Activated CD8-positive, alpha-beta T cell treated with anti-CD3 and anti-CD28 coated beads, Interleukin-2, amount 10 ng/mL, durations not matched to agents 7 days and 5 days (primary cell): ENCODE measurements at places on chromosomes 6 and 20.

GRCh38 chr20:33015114-33015484 lies 7.6 kb downstream of the BPIFB2 start:
- H3K4me1 ChIP-seq, result no peaks in the 10 kb centered on the region
- no peak overlapping the region for H3K27ac ChIP-seq
- DNase-seq, result no peak

DNA sequence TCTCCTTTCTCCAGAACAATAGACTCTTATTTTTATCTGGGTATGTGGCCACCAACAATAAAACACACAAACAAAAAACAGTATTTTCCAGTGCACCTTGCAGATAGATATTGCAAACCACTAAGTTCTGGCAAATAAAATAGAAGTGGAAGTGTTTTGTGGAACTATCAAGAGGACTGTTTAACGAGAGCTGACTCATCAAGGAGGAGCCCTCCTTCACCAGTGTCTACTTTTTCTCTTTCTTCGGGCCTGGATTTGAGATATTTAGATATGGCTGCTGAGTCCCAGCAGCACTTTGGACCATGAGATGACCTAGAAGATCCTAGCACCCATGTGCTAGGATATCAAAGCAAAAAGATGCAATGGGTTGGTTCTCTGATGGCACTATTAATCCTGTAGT lies 154.7 kb downstream of the AIG1 start:
- H3K27ac ChIP-seq, result no peak overlapping the region
- H3K27me3 ChIP-seq, result no peaks in the 10 kb centered on the region
- no peak for DNase-seq
- peaks cover 3% of the 10 kb centered on the region for H3K4me1 ChIP-seq
- no peak overlapping the region for H3K4me3 ChIP-seq

DNA sequence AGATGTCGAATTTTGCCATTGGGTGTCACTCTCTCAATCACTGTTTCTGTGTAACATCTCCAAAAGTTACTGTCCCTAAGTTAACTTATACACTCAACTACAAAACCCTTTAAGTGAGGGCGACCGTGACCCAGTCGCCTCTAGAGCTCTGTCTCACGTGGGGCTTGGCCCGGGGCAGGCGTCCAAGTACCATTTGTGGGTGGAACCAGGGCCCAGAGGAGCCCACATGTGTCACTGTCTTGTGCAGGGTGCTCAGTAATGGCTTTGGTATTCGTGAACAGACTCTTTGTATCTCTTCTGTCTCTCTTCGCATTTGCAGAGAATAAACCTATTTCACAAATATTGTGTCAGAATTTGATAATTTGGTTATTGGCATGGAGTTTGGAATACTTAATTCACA lies 109.9 kb upstream of the THBS2 start:
- no peaks in the 10 kb centered on the region for H3K27me3 ChIP-seq
- H3K36me3 ChIP-seq, result no peaks in the 10 kb centered on the region
- H3K27ac ChIP-seq, result no peak overlapping the region
- H3K4me1 ChIP-seq, result no peaks in the 10 kb centered on the region
- no peak for DNase-seq

DNA sequence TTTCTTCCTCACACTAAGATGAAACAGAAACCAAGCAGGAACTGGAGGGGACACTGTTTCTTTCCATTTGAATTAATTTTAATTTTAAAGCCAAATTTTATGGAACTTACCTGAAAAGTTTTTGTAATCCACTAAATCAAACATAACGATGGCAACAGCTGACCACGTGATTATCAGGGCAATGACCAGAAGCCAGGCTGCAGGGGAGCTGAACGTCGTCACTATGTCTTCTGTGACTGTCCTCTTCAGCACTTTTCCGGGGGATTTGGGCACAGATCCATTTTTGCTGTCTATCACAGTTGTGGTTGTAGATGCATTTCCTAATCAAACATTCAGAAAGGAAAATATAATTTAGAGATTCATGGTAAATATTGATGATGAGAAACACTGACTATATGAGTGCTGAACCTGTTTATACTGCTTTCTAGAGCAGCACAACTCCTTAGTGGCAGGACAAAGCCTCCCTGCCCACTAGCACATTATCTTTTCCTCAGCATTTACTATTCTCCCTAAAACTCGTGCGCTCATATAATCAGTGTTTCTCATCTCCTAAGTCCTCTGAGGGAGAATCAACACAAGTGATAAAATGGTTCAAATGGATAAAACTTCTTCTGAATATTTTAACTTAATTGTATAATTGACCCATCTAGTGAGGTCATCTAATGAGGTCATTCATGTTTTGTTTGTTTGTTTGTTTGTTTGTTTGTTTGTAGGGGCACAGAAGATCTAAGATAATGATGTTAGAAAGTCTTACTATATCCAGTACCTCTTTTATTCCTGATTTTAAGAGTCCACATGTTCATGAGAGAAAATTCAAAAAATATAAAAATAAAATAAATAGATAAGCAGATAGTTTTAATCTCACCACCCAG lies 65.7 kb downstream of the TRDN start:
- no peak for DNase-seq
- H3K4me3 ChIP-seq, result no peak overlapping the region
- H3K4me1 ChIP-seq, result no peaks in the 10 kb centered on the region
- H3K36me3 ChIP-seq, result no peaks in the 10 kb centered on the region
- H3K27me3 ChIP-seq, result no peaks in the 10 kb centered on the region

DNA sequence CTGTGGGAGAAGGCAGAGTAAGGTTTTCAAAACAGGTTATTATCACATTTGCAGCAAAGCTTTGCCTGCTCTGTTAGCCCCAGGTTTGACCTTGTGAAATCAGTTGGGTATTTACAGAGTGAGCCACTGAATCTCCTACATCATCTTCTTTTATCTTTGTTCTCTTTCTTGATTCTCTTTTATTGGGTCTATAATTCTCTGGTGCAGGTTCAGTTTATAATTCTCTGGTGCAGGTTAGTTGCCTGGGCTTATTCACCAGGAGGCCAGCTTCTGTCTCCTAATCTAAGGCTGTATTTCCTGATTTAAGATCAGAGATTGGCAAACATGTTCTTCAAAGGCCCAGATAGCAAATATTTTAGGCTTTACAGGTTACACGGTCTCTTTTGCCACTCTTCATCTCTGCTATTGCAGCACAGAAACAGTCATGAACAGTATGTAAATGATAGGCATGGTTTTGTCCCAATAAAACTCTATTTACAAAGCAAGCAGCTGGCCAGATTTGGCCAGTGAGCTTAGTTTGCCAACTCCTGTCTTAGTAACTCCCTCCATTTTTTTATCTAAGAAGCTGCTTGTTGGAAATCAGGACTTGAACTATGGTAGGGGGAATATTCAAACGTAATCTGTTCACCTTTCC lies 205.0 kb upstream of the RIMS1 start:
- DNase-seq, result no peak
- no peak overlapping the region for H3K27ac ChIP-seq
- no peaks in the 10 kb centered on the region for H3K36me3 ChIP-seq
- H3K27me3 ChIP-seq, result no peaks in the 10 kb centered on the region
- no peaks in the 10 kb centered on the region for H3K4me1 ChIP-seq

DNA sequence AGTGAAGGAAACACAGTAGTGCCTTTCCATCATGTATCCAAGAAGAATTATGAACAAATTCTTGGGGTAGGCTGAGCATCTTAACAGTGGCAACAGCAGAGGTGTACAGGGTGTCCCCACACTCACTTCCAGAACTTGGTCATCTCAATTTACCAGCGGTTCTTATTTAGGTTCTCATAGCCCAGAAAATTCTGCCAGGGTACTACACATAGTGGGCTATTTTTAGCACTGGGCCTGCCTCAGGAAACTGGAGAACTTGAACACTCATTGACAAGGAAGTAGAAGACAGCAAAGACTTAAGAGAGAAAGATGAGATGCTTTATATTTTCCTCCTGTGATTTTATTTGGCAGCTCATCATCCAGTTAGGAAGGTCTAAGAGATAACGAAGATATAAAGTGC lies 71.8 kb upstream of the PHIP start:
- no peak for DNase-seq
- H3K36me3 ChIP-seq, result no peaks in the 10 kb centered on the region
- H3K4me3 ChIP-seq, result no peak overlapping the region
- no peaks in the 10 kb centered on the region for H3K4me1 ChIP-seq

GRCh38 chr6:46894433-46894832 lies 27.3 kb downstream of the ADGRF5 start:
- DNase-seq, result no peak
- no peaks in the 10 kb centered on the region for H3K36me3 ChIP-seq
- no peak overlapping the region for H3K27ac ChIP-seq
- no peak overlapping the region for H3K4me3 ChIP-seq
- no peaks in the 10 kb centered on the region for H3K4me1 ChIP-seq

GRCh38 chr6:705047-705446 lies 12.1 kb upstream of the EXOC2 start:
- peaks cover 29% of the 10 kb centered on the region for H3K27me3 ChIP-seq
- no peaks in the 10 kb centered on the region for H3K36me3 ChIP-seq
- no peak overlapping the region for H3K27ac ChIP-seq
- no peak overlapping the region for H3K4me3 ChIP-seq
- H3K4me1 ChIP-seq, result peaks cover 20% of the 10 kb centered on the region
- DNase-seq, result no peak

GRCh38 chr6:115629415-115629814 lies 431.3 kb downstream of the FRK start:
- H3K27me3 ChIP-seq, result no peaks in the 10 kb centered on the region
- no peaks in the 10 kb centered on the region for H3K4me1 ChIP-seq
- no peaks in the 10 kb centered on the region for H3K36me3 ChIP-seq
- no peak overlapping the region for H3K27ac ChIP-seq

- H3K36me3 ChIP-seq, result no peaks in the 10 kb centered on the region
- DNase-seq, result no peak
- no peak overlapping the region for H3K27ac ChIP-seq
- no peak overlapping the region for H3K4me3 ChIP-seq
- H3K27me3 ChIP-seq, result peaks cover 3% of the 10 kb centered on the region
Observed at GRCh38 chr6:99189823-99190721, 159.4 kb downstream of the FAXC start.

DNA sequence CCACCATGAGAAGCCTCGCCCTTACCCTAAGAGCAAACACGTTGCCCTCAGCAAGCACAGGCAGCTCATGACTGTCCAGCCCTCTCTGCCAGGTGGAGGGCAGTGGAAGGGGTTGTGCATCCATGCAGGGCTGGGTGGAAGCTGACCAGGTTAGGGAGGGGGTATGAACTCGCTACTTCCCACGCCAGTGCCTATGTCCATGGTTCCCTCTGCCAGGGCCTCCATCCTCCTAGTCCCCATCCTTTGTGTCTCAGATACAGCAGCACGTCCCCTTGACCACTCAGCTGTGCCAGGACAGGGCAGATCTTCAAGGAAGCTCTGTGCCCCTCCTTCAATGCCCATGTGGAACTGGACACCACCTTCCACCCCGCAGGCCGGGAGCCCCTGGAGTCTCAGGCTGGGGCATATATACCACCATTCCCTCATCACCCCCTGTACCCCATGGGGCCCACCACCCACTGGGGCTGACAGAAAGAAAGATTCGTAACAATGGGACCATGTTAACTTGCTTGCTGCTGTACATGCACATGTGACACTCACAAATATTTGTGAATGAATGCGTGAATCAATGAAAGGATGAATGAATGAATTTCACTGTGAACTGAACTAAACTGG lies 90.7 kb downstream of the ANKRD60 start:
- DNase-seq, result no peak
- no peak overlapping the region for H3K4me3 ChIP-seq
- H3K27ac ChIP-seq, result no peak overlapping the region
- no peaks in the 10 kb centered on the region for H3K36me3 ChIP-seq

- H3K4me3 ChIP-seq, result no peak overlapping the region
- H3K27ac ChIP-seq, result no peak overlapping the region
- H3K27me3 ChIP-seq, result no peaks in the 10 kb centered on the region
- peaks cover 65% of the 10 kb centered on the region for H3K4me1 ChIP-seq
- DNase-seq, result no peak
Observed at GRCh38 chr6:149170564-149171452, 146.7 kb upstream of the TAB2 start.

GRCh38 chr6:52976591-52977035 lies 18.5 kb downstream of the GSTA4 start:
- no peak overlapping the region for H3K27ac ChIP-seq
- DNase-seq, result no peak
- H3K4me3 ChIP-seq, result no peak overlapping the region
- H3K27me3 ChIP-seq, result peaks cover 17% of the 10 kb centered on the region
- H3K36me3 ChIP-seq, result peaks cover 4% of the 10 kb centered on the region

GRCh38 chr20:24892522-24892921 lies 56.5 kb upstream of the CST7 start:
- no peak overlapping the region for H3K4me3 ChIP-seq
- H3K27ac ChIP-seq, result no peak overlapping the region
- H3K36me3 ChIP-seq, result no peaks in the 10 kb centered on the region
- DNase-seq, result no peak
- H3K27me3 ChIP-seq, result peaks cover 3% of the 10 kb centered on the region

GRCh38 chr6:85756982-85757381 lies 114.3 kb upstream of the SYNCRIP start:
- no peak for DNase-seq

DNA sequence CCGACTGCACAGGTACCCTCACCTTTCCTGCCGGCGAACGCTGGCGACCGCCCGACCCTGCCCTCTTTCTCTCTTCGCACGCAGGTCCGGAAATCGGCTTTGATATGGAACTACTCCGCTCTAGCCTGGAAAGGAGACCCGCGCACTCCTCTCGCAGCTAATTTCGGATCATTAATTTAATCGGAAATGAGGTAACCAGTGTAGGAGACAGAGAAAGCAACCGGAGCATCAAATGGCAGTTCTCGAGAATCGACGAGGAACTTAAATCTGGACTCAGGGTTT lies 949 bp upstream of the ATXN1 start:
- H3K27me3 ChIP-seq, result no peaks in the 10 kb centered on the region
- H3K36me3 ChIP-seq, result peaks cover 20% of the 10 kb centered on the region

- H3K27ac ChIP-seq, result peak overlapping the region; percentile 15
- DNase-seq, result no peak
- H3K4me3 ChIP-seq, result no peak overlapping the region
- H3K27me3 ChIP-seq, result peaks cover 6% of the 10 kb centered on the region
- peaks cover 18% of the 10 kb centered on the region for H3K4me1 ChIP-seq
- H3K36me3 ChIP-seq, result peaks cover 30% of the 10 kb centered on the region
Observed at GRCh38 chr6:170286246-170286933, 4.5 kb downstream of the DLL1 start.
